NCI-H1694 (cell line): ENCODE measurements at places on chromosomes 1 and 21.

- no peak for DNase-seq
Observed at GRCh38 chr1:194174528-194174927, 988.1 kb upstream of the B3GALT2 start.

DNA sequence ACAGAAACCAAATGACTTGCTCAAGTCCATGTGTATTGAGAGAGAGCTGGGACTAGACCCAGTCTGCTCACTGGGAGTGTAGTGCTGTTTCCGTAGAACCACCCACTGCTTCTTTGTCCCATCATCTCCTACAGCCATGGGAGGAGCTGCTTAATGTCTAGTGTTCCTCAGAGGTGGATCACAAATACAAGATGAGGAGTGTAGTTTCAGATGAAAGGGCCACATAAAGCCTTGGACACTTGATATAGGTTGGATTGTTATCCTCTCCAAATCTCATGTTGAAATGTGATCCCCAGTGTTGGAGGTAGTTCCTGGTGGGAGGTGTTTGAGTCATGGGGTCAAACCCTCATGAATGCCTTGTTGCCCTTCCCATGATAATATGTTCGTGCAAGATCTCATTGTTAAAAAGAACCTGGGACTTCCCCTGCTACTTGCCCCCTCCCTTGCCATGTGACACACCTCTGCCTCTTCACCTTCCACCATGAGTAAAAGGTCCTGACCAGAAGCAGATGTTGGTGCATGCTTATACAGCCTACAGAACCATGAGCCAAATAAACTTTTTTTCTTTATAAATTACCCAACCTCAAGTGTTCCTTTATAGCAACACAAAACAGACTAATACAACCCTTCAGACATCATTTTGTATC is 127.5 kb upstream of the DNAH14 start:
- DNase-seq: no peak

DNA sequence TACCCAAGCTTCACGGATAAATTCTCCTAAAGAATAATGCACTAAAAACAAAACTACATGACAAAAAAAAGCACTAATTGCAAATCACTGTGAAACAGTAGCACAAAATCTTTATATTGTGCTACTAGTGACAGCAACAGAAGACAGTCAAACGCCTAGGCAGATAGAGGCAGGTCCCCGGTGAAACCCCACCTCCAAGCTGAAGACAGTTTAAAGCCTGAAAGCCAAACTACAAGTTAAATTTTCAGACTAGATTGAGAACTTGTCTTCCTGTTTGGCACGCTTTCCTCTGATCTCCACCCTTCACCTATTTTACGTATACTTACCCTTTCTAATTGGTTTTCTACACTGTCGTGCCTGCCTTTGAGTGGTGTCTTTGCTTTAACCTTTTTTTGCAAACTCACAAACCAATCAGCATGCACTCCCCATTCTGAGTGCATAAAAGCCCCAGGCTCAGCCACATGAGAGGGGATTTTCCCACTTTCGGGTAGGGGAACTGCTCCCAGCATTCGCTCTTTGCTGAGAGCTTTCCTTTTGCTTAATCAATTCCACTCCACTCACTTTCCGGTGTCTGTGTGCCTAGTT is 3.6 kb upstream of the BACH1 start:
- DNase-seq: no peak

GRCh38 chr1:224501836-224502235 is 67.2 kb upstream of the WDR26 start:
- no peak for DNase-seq

GRCh38 chr1:75797273-75797588 is 549 bp downstream of the MSH4 start:
- no peak for DNase-seq

- no peak for DNase-seq
Observed at GRCh38 chr1:104878203-104878909, 1128.7 kb downstream of the AMY1C start.

GRCh38 chr1:84665703-84666317 is 24.5 kb downstream of the SSX2IP start:
- no peak for DNase-seq

DNA sequence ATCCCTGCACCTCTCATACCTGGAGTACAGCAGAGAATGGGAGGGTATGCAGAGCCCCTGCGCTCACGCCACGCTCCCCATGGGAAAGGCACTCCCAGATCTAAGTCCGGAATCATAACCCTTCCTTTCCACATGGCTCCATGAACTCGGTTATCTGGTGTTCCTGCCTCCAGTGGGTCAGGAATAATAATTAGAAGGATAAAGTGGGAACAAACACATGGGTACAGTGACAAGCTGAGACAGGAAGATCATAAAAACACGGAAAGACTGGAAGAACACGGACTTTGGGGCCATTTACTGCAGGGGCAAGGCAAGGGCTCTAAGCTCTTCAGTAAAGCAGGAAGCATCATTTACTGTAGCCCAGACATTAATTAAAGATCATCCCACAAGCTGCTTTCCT is 48.6 kb downstream of the FOXO6 start:
- DNase-seq: no peak

- DNase-seq: no peak
Observed at GRCh38 chr1:97824200-97824599, 96.6 kb downstream of the DPYD start.

DNA sequence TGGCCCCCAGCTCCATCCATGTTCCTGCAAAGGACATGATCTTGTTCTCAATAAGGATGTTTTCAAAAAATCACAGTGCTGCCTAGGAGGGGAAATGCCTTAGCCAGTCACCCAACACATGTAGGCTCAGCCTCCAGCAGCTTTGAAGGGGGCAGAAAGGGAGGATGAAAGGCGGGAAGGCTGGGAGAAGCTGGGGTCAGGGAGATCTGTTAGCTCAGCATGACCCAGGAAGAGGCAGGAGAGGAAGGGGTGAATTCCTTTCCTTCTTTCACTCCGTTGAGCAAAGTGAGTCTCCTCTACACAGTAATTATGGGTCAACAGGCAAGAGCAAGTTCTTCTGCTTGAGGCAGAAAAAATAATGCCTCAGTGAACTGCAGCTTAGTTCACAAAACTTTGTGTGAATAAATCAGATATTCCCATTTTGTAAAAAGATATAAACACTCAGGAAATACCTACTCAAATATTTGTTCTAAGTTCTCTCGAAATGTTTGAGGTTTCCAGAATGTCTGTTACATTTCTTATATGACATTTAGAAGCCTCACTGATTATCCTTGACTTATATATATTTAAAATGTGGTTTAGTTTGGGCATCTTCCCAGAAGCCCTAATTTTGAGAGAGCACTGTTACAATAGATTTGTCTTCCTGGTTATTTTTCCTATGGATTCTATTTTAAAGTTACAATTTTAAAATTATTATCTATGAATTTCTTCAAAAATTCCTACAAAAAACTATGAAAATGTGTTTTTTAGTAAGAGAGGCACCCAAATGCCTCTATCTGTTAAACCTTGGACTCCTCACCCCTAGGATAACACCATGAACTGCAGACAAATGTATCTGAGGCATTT is 116.8 kb downstream of the KCNJ6 start:
- DNase-seq: no peak

- no peak for DNase-seq
Observed at GRCh38 chr1:214337511-214337910, 56.6 kb downstream of the SMYD2 start.

GRCh38 chr1:219710529-219711194 is 97.8 kb upstream of the ZC3H11B start:
- DNase-seq: no peak
